ENCODE measurements at places on chromosomes 2 and 18.
A peak's percentile ranks its signal among the peaks of the same experiment; 100 is the strongest.

DNA sequence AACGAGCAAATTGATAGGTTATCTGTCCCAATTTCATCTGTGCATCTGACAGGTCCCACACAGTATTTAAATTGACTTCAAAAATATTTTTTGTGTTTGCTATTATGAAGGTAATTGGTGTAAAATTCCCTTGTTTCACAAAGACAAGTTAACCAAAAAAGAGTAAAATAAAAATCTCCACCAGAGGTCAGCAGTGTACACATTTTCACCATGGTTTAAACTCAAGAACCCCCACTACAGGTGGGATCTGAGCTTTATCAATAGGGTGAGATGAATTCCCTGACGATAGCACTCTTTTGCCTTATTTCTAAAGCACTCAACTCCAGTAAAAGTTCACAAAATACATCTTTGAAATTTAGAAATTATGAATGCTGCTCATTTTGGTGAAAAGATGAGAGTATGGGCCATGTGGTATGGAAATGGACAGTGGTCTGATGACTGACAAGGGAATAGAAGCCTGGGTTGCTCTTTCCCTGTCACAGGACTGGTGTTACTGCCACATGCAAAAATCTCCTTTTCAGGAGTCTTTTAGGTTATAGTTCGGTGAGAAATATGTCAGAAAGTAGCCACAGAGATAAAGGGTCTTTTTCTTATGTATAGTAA, 68.0 kb downstream of the SERPINB8 start:
- peak; percentile 21 for DNase-seq

- no peak for DNase-seq
Observed at GRCh38 chr18:26941584-26941983, 76.1 kb upstream of the AQP4 start.

- no peak for DNase-seq
Observed at GRCh38 chr18:10023853-10024570, 110.2 kb downstream of the VAPA start.

GRCh38 chr2:169619946-169620345, 35.8 kb downstream of the PPIG start:
- no peak for DNase-seq

GRCh38 chr2:39606585-39606984, 59.1 kb upstream of the TMEM178A start:
- DNase-seq: no peak

GRCh38 chr2:224302952-224303351, 99.0 kb downstream of the FAM124B start:
- no peak for DNase-seq

DNA sequence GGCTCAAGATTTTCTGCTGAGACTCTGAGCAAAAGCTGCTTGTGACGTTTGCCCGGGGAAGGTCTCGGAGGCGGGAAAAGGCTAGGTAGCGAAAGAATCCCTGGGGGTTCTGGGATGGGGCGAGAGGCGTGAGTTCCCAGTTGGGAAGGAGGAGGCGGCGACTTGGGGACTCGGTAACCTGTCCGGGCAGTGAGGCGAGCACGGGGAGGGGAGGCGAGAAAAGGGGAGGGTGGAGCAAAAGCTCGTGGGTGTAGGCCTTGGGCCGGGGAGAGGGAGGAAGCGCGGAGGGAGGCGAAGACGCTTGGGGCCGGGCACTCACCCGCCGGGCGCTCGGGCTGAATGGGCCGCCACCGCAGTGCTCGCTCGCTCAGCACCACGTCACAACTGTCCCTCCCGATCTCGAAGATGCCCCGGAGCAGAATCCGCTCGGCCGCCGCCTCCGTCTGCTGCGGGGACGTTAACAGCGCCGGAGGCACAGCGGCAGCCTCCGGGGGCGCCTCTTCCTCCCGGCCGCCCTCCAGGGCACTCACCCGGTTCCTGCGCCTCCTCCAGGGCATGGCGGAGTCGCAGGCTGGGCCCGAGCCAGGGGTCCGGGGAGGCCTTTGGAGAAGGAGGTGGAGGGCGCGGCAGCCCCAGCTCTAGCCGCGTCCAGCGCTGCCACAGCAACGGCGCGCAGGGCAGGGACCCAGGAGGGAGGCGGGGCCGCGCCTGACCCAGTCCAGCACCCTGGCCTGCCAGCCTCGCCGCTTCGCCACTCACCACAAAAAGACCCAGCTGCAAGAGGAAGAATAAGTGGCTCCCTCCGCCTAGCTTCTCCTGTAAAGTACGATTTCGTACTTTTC, at the start of gene CERKL:
Gene CERKL (minus strand): TSS at position 656 of the 842 bp plus-strand sequence. CDS start 99 bp downstream, at position 557.
- DNase-seq: no peak

GRCh38 chr18:56210520-56210919, 427.9 kb downstream of the TXNL1 start:
- DNase-seq: no peak

DNA sequence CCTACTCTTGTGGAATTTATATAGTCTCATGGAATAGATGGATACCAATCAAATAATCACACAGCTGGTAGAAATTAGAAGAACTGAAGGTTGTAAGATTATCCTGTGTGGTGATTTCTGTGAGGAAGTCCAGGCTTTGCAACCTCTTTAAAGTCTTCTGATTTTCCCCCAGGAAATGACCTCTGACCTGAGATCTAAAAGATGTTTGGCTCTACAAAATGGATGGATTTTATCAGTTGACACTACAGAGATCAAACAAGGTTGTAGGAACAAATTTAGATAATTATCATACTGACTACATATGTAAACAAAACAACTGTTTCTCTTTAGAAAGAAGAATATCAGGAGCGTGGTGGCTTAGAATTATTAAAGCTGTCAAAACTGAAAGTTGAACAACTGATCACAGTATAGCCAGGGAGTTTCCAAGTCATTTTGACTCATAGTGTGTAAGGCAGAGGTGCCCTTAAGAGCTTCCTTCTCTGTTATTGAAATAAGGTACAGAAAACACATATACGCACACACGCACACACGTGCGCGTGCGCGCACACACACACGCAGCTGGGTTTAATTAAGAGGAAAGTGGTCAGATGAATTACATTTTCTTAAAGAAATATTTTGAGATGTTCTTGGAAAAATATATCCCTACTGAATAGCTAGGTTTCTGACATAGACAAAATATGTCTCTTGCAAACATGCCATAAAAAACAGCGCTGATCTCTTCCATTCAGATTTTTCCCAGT, 35.5 kb upstream of the PELI1 start:
- DNase-seq: no peak

DNA sequence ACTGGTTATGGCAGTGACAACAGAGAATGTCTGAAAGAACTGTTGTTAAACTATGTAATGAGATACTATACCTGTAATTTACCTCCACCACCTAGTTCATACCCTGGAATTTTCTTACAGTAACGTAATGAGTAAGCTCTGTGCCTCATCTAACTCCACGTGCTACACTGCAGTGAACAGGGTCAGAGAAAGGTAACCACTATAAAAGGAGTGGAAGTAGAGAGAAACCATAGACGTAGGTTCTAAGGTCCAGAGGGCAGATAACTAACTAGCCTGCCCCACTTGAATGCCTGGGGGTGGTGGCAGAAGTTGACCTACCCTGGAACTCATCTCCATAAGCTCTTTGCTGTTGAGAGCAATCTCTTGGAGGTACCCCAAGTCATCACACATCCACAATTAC, 32.0 kb upstream of the B4GALT6 start:
- no peak for DNase-seq

- no peak for DNase-seq
Observed at GRCh38 chr2:15642815-15643500, 51.3 kb downstream of the DDX1 start.

DNA sequence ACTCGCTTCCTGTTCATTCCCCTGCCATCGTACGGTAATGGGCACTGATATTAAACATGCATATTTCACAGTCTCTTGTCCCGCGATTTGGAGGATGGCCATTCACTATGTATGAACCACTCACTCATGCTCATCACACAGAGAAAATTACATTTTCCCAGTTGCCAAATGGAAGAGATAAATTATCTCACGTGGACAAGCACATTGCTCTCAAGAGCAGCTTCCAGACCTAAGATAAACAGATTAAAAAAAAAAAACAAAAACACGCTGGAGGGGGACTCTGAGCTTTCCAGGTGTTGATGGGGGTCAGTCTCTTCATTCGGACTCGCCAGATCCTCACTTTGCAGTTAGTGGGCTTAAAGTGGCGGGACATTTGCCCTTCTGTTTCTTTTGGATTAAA, 1.7 kb upstream of the MAPK4 start:
- DNase-seq: no peak

DNA sequence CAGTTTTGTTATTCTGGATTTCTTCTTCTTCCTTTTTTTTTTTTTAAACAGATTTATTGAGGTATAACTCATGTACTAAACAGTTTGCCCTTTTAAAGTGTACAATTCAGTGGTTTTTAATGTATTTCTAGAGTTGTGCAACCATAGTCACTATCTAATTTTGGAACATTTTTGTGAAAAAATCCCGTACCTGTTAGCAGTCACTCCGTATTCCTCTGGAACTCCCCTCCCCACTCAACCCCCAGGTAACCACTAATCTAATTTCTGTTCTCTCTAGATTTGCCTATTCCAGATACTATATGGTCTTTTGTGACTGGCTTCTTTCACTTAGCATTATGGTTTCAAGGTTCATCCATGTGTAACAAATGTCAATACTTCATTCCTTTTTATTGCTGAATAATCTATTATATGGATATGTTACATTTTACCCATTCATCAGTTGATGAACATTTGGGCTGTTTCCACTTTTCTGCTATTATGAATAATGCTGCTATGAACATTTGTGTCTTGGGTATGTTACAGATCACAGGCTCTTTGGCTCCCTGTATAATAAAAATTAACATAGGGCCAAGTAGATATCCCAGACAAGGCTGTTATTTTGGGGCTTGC, 21.9 kb downstream of the EHBP1 start:
- DNase-seq: no peak

DNA sequence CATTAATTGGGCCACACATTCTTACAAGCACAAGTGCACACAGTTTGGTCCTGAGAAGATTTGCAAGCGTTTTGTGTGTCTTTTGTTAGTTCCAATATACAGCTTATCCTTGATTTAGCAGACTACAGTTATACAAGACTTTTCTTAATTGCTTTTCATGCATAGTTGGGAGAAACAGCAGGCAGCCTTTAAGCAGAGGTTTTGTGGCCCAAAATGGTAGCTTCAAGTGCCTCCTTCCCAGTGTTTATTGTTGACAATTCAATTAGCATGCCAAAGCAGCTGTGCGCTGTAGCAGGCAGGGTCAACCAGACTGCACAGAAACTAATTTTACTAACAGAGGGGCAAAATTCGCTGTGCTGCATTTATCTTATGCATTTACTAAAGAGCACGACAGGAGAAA, 47.5 kb downstream of the FRZB start:
- DNase-seq: no peak

DNA sequence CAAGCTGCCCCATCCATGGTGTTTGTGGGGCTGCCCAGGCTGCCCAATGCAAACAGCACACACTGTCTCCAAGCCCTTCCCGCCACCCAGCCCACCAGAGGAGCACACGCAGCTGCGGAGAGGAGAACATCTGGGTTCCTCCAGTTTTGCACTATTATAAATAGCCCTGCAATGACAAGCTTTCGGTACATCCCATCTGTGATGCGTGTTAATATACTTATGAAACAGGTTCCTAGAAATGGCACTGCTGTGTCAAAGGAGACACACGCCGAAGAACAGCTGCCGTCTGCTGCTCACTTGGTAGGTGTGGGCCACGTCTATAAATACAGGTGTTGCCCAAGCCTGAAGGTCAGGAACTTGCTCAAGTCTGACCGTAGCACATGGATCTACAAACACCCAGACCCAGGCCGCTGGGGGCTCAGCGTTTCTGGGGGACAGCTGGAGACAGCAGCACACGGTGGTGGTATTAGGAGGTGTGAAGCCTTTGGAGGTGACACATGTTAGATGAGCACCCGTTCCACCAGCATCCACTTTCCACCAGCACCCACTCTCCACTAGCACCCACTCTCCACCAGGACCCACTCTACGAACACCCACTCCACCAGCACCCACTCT, 34.3 kb downstream of the PXDN start:
- DNase-seq: no peak

- DNase-seq: peak; percentile 35
Observed at GRCh38 chr2:178397002-178397605, 53.9 kb downstream of the PRKRA start.

- peak; percentile 73 for DNase-seq
Observed at GRCh38 chr18:60019463-60019840, 119.7 kb downstream of the PMAIP1 start.

- DNase-seq: no peak
Observed at GRCh38 chr2:121562269-121563176, 31.8 kb downstream of the RNU4ATAC start.
